ENCODE measurements at places on chromosomes 1 and 21.

DNA sequence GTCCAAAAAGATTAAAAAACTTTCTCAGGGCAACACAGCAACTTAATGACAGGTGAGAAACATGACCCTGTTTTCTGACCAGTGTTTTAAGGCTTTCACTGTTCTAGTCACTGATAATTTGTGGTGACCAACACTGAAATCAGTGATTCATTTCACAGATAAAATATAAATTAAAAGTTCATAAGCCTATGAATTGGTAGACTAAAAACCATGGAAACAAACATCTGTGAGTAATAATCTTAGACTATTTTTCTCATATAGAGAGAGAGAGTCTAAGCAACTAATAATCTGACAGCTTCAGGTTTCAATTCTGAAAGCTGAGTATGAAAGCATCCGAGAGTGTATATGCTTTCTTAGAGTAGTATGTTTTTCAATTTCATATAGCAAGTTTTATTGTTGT lies 536.9 kb downstream of the ADGRL2 start:
- H3K27me3 ChIP-seq: no peaks in the 10 kb centered on the region
- no peak overlapping the region for H3K4me3 ChIP-seq
- H3K27ac ChIP-seq: no peak overlapping the region

DNA sequence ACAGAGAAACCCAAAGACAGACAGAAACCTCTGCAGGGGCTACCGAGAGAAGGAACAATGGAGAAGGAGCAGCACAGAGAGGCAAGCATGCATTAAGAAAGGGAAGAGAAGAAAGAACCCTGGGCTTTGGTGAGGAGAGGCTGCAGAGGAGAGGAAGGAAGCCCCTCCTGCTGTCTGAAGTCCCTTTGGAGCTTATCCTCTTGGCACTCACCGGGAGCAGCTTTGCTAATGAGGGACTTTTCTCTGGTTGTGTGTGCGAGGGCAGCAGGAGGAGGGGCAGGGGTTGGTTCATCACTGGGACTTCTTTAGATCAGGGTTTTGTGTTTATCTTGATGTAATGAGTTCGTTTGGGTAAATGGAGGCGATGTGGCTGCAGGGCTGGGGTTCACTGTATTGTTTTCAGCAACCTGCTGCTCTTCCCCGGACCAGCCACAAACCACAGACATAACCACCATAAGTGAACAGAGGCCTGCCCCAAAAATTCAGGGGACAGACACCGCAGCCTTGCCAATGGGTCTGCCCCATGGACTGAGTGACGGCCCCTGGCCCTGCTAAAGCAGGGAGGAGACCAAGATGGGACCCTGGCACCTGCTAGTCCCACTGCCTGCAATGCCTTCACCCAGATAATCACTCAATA lies 100.6 kb downstream of the KCND3 start:
- H3K4me1 ChIP-seq: no peaks in the 10 kb centered on the region
- peaks cover 6% of the 10 kb centered on the region for H3K27me3 ChIP-seq
- no peak for DNase-seq
- H3K4me3 ChIP-seq: no peak overlapping the region
- no peaks in the 10 kb centered on the region for H3K36me3 ChIP-seq
- H3K27ac ChIP-seq: no peak overlapping the region

- peaks cover 3% of the 10 kb centered on the region for H3K4me1 ChIP-seq
- no peaks in the 10 kb centered on the region for H3K36me3 ChIP-seq
- H3K27me3 ChIP-seq: no peaks in the 10 kb centered on the region
- H3K4me3 ChIP-seq: no peak overlapping the region
These were observed 27.8 kb upstream of the VAMP3 start for GRCh38 chr1:7743346-7743745.

- no peak overlapping the region for H3K4me3 ChIP-seq
- DNase-seq: no peak
- H3K36me3 ChIP-seq: peaks cover 11% of the 10 kb centered on the region
- no peaks in the 10 kb centered on the region for H3K27me3 ChIP-seq
These were observed 78.3 kb downstream of the UCHL5 start for GRCh38 chr1:192980856-192981255.

DNA sequence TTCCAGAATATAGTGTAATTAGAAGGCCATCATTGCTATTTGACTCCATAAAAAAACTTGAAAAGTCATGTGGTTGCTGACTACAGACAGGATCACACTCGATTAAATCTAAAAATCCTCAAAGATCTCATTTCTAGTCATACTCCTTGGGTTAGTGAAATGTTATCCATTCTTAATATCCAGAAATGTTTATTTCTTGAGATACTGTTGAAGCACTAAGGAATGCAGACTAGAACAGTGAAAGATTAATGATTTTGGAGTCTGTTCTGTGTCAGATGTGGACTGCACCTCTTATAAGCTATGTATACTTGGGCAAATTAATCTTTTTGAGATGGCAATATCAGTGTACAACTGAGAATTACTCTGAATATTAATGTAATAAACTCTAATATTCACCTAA lies 65.1 kb downstream of the ADSS2 start:
- no peak for DNase-seq
- no peak overlapping the region for H3K27ac ChIP-seq
- no peaks in the 10 kb centered on the region for H3K27me3 ChIP-seq
- peaks cover 2% of the 10 kb centered on the region for H3K4me1 ChIP-seq

DNA sequence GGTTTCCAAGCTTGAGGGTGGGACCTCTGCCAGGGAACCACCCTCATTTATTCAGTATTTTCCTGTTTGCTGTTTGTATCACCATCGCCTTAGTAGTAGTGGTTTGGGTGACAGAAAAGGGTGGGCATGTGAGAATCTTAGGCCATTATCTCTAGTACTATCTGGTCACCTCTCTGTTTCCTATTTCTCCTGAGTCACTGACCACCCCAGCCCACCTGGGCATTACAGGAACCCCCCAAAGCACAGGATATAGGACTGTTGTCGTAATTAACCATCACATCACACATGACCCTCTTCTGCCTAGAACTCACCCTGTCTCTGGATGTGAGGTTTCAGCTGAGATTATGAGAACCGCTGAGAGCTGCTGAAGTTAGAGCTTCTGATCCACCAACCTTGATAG lies 60.4 kb downstream of the IL23R start:
- no peak overlapping the region for H3K27ac ChIP-seq
- DNase-seq: no peak
- H3K4me1 ChIP-seq: no peaks in the 10 kb centered on the region
- H3K4me3 ChIP-seq: no peak overlapping the region
- peaks cover 6% of the 10 kb centered on the region for H3K27me3 ChIP-seq
- H3K36me3 ChIP-seq: no peaks in the 10 kb centered on the region

- peaks cover 6% of the 10 kb centered on the region for H3K4me1 ChIP-seq
- no peak overlapping the region for H3K27ac ChIP-seq
- H3K36me3 ChIP-seq: peaks cover 29% of the 10 kb centered on the region
- no peak overlapping the region for H3K4me3 ChIP-seq
- no peak for DNase-seq
These were observed 38.7 kb downstream of the TTC13 start for GRCh38 chr1:230939806-230940489.

- peaks cover 8% of the 10 kb centered on the region for H3K4me1 ChIP-seq
- no peaks in the 10 kb centered on the region for H3K27me3 ChIP-seq
- peaks cover 29% of the 10 kb centered on the region for H3K36me3 ChIP-seq
- peak; percentile 26 for DNase-seq
These were observed 22.7 kb downstream of the UTP25 start for GRCh38 chr1:209850342-209850979.

DNA sequence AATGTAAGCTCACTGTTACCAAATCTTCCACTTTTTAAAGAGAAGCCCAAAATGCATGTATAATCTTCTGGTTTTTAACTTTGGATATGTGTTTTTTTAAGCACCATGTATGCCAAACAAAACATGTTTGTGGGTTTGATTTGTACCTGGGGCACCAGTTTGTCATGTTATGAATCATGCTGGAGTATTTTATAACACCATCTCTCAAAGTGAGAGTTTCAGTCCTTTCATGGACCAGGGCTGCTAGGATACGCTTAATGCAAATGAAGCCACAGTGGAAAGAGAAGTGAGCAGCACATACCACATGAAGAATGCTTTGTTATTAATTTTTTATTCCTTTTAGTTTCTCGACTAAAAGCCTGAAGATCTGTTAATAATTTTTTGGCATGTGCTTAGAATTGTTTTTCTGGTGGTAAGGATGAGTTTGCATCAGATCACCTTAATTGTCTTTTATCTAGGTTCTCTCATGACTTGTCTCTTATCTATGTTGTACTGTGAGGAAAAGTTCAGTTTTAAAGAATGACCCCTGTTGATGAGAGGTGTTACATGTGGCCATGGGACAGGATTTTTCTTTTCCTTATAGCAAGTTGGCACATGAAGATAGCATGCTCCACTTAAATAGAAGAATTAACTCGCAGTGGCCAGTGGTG lies 2.0 kb upstream of the RABGAP1L start:
- peak overlapping the region; percentile 98 for H3K27ac ChIP-seq
- DNase-seq: no peak
- no peak overlapping the region for H3K4me3 ChIP-seq
- no peaks in the 10 kb centered on the region for H3K27me3 ChIP-seq

DNA sequence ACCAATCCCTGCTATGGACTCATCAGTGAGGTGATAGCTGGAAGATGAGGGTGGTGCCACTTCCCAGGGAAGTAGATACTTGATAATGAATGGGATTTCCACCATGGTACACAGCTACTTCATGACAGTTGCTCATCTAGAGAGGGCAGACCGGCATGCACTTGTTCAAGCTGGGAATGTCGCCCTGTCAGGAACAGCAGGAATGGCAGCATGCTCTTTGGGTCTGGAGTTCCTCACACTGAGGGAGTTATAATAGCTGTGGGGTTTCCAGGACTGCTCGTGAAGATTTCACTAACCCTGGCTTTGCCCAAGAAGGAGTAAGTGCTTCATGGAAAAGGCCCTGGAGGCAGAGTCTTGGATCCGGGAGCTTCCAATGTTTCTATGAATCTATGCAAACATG lies 129.2 kb downstream of the PSMG1 start:
- no peaks in the 10 kb centered on the region for H3K4me1 ChIP-seq
- no peaks in the 10 kb centered on the region for H3K36me3 ChIP-seq
- no peak overlapping the region for H3K27ac ChIP-seq
- H3K27me3 ChIP-seq: peaks cover 10% of the 10 kb centered on the region

- peak; percentile 31 for DNase-seq
- H3K4me1 ChIP-seq: peaks cover 13% of the 10 kb centered on the region
- H3K27ac ChIP-seq: no peak overlapping the region
- H3K4me3 ChIP-seq: no peak overlapping the region
- no peaks in the 10 kb centered on the region for H3K36me3 ChIP-seq
These were observed 8.6 kb downstream of the FMOD start for GRCh38 chr1:203342192-203342940.

- peaks cover 2% of the 10 kb centered on the region for H3K36me3 ChIP-seq
- DNase-seq: no peak
- H3K27me3 ChIP-seq: no peaks in the 10 kb centered on the region
- no peak overlapping the region for H3K27ac ChIP-seq
These were observed 84.7 kb downstream of the LRRC8D start for GRCh38 chr1:89905395-89906058.

DNA sequence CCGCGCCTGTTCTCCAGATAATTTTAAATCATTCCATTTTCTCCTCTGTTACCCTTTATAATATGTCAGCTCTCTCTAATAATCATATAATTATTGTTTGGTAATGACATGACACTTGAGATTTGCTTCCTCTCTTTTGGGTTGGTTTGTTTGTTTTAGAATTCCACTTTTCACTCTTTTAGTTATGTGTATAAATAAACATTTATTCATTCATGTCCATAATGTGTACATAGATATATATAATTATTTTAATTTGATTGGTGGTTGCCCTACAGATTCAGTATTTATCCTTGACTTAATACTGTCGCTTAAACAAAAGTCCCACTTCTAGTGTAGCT lies 93.4 kb upstream of the FMN2 start:
- DNase-seq: no peak
- no peak overlapping the region for H3K27ac ChIP-seq
- peaks cover 2% of the 10 kb centered on the region for H3K36me3 ChIP-seq
